ENCODE measurements at places on chromosomes 1 and 21. TPM values are rescaled to one million over a fixed set of nuclear protein-coding genes. Genes with fewer than 3 reads are reported as not detected.

C1QA gene
- 3.5 TPM for total RNA-seq

AGBL4 gene
- total RNA-seq, result not detected

PHLDA3 gene
- 0.19 TPM for total RNA-seq

RYR2 gene
- not detected for total RNA-seq

ST7L gene
- 24.8 TPM for total RNA-seq

KRTAP19-6 gene
- not detected for total RNA-seq

KRTAP12-2 gene
- total RNA-seq, result not detected

RHOU gene
- total RNA-seq, result 1.8 TPM

XCL2 gene
- total RNA-seq, result not detected

RPTN gene
- not detected for total RNA-seq

FOXD3 gene
- total RNA-seq, result not detected

RGS1 gene
- total RNA-seq, result 4.4 TPM

REG4 gene
- 4.0 TPM for total RNA-seq

DIP2A gene
- total RNA-seq, result 116 TPM

LCE2B gene
- not detected for total RNA-seq

IGSF9 gene
- not detected for total RNA-seq

S100A7 gene
- total RNA-seq, result not detected

OR14K1 gene
- total RNA-seq, result not detected

AMY1A gene
- total RNA-seq, result not detected

AQP10 gene
- not detected for total RNA-seq

EPS8L3 gene
- total RNA-seq, result not detected

IARS2 gene
- total RNA-seq, result 45.8 TPM

KRTAP19-1 gene
- total RNA-seq, result not detected

CELA3B gene
- total RNA-seq, result not detected

UFC1 gene
- 83.7 TPM for total RNA-seq

ACOT7 gene
- total RNA-seq, result 2.5 TPM

ZNF692 gene
- total RNA-seq, result 44.5 TPM

KCNC4 gene
- 18.2 TPM for total RNA-seq

OVAAL gene
- not detected for total RNA-seq

ERICH3 gene
- not detected for total RNA-seq

PTAFR gene
- total RNA-seq, result 3.1 TPM

ACTL8 gene
- total RNA-seq, result not detected

C8B gene
- not detected for total RNA-seq

ERG gene
- 0.24 TPM for total RNA-seq

PEA15 gene
- total RNA-seq, result 38.6 TPM

CAMSAP2 gene
- total RNA-seq, result 11.2 TPM

SERPINC1 gene
- total RNA-seq, result not detected

MPL gene
- 0.21 TPM for total RNA-seq

CHI3L1 gene
- total RNA-seq, result not detected

Data from naive thymus-derived CD4-positive, alpha-beta T cell (primary cell).